Activated CD4-positive, alpha-beta T cell treated with anti-CD3 and anti-CD28 coated beads, Interleukin-2, amount 10 ng/mL, durations not matched to agents 7 days and 5 days (primary cell): ENCODE measurements at places on chromosomes 1 and 21. TPM values are rescaled to one million over a fixed set of nuclear protein-coding genes. Genes with fewer than 3 reads are reported as not detected.

The CCDC181 gene
- total RNA-seq, result not detected

DNA sequence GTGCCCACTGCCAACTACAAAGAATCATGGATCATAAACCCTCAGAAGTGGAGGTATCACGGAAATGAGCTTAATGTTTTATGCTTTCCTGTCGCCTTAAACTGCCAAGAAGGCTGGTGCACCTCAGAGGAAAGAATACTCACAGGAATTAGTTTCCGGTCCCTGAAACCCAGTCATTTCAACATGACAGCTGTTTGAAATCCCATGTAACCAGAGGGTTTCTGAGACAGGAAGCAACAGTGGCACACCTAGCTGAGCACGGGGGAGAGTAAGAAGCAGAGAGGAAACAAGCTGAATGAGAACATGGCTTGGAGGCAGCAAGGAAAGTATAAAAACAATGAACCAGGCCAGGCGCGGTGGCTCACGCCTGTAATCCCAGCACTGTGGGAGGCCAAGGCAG is 3.9 kb downstream of the JAK1 start:
- H3K4me3 ChIP-seq, result peak overlapping the region; percentile 56
- H3K36me3 ChIP-seq, result peaks cover 29% of the 10 kb centered on the region
- DNase-seq, result peak; percentile 64
- peak overlapping the region; percentile 81 for H3K27ac ChIP-seq
- peaks cover 79% of the 10 kb centered on the region for H3K4me1 ChIP-seq

The PLPP3 gene
- not detected for total RNA-seq

The SH3BGR gene
- total RNA-seq, result 0.89 TPM

The PRELP gene
- total RNA-seq, result not detected

The A3GALT2 gene
- not detected for total RNA-seq

The FNDC5 gene
- total RNA-seq, result not detected

DNA sequence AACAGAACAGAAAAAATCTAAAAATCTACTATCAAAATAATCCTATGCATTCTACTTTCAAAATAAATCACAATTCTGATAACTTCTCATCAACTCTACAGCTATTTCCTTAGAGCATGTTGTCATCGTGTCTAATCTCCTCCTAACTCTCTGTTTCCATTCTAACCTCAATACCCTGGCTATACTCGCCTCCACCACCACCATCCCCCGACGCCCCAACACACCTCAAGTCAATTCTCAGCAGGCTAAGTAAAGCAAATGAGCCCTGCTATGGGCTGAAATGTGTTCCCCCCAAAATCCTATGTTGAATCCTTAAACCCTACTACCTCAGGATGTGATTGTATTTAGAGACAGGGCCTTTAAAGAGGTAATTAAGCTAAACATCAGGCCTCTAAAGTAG is 34.6 kb downstream of the NRDC start:
- peaks cover 22% of the 10 kb centered on the region for H3K4me1 ChIP-seq
- no peak overlapping the region for H3K27ac ChIP-seq
- H3K27me3 ChIP-seq, result no peaks in the 10 kb centered on the region
- no peak for DNase-seq
- H3K4me3 ChIP-seq, result no peak overlapping the region
- peaks cover 30% of the 10 kb centered on the region for H3K36me3 ChIP-seq

DNA sequence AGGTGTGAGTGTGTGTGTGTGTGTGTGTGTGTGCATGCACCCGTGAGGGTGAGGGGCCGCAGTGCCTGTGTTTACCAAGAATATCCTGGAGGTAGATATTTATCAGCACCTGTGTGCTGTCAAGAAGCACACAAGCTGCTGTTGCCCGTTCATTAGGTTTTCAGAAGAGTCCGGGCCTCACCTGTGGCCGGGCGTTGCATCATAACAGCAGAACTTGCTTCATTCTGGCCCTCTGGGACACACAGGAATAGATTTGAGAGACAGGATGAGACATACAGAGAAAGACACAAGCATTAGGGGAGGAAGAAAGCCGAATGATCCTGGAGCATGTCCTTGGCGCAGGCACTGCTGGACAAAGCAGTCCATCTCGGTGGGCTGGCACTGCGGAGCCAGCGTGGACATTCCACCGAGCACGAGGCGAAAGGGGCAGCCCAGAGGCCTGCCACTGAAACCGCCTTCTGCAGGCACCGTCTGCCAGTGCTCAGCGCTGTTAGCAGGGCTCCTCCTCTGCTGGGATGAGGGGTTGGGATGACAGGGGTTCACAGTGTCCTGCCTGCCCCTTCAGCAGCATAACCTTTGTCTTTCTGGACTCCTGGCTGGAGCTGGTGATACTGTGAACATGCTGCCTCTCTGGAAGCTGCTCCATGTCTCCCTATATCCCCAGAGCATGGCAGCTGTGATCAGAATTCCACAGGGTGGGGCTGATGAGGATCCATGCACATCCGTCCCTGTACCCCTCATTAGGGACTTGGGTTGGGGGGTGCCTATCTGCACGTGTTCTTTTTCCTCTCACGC is 81.1 kb downstream of the PEX14 start:
- no peak overlapping the region for H3K27ac ChIP-seq
- DNase-seq, result no peak
- H3K27me3 ChIP-seq, result no peaks in the 10 kb centered on the region
- H3K4me3 ChIP-seq, result no peak overlapping the region

DNA sequence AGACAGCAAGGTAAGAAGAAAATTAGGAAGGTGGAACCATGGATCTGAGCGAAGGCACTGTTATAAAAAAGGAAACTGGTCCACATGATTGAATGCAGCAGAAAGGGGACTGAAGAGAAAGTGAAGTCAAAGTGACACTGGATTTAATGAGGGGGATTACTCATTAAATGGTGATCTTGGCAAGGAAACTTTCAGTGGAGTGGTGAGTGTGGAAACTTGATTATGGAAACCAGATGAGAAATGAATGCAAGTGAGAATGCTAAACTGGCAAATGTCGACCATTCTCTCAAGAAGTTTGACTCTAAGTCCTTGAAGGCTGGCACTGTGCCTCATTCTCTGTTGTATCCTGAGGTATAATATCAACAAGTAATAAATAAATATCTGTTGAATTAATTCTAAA is 23.3 kb downstream of the COLGALT2 start:
- no peak overlapping the region for H3K27ac ChIP-seq
- peaks cover 28% of the 10 kb centered on the region for H3K27me3 ChIP-seq
- no peaks in the 10 kb centered on the region for H3K4me1 ChIP-seq

DNA sequence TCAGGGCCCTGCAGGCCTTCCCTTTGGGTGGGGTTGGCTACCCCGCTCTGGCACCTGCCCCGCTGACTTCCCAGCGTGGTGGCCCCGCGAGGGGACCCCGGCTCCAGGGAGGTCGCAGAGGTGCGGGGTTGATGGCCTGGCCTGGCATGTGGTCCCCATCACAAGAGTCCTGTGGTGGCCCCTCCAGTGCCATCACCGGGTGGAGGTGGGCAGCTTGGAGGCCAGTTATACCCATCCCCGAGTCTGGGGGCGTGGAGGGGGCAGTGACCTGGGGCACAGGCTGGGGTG is 26.8 kb downstream of the PRMT2 start:
- DNase-seq, result no peak
- H3K4me1 ChIP-seq, result peaks cover 22% of the 10 kb centered on the region
- H3K27ac ChIP-seq, result no peak overlapping the region
- H3K27me3 ChIP-seq, result no peaks in the 10 kb centered on the region

The AK5 gene
- total RNA-seq, result 5.6 TPM

- H3K4me1 ChIP-seq, result no peaks in the 10 kb centered on the region
- no peak overlapping the region for H3K27ac ChIP-seq
- DNase-seq, result no peak
- no peak overlapping the region for H3K4me3 ChIP-seq
- H3K27me3 ChIP-seq, result no peaks in the 10 kb centered on the region
Measured at GRCh38 chr1:186059311-186059710, 315.7 kb downstream of the TPR start.

The LRRIQ3 gene
- 1.3 TPM for total RNA-seq

DNA sequence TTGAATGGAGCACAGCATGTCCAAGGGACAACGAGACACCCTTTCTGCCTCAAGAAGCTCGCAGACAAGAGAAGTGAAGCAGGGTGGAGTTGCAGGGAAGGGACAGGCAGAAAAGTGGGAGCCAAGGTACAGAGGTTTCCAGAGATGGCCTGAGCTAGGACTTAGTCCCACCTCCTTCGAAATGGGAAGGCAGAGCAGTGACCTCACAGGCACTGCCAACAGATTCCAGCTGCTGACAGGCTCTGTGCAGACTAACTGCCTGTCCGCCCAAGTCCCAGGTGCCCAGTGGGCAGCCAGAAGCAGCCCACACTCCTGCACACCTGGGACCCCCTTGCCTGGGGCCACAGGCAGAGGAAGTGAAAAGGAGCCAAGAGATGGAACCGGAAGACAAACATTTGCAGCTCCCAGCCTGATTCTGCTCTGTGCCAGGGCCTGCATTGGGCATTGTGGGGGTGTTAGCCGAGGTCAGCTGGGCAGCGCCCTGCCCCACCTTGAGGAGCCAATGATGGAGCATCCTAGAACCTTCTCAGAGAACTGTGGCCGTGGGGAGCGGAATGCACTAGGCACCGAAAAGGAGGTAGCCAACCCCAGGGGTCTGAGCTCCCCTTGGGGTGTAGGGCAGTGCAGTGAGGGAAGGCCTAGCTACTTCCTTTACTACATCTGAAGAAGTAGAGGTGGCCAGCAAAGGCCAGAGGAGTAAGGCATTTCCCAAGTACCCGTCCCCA is 27.5 kb upstream of the RSPO1 start:
- no peak for DNase-seq
- H3K27ac ChIP-seq, result no peak overlapping the region
- no peaks in the 10 kb centered on the region for H3K4me1 ChIP-seq

- DNase-seq, result peak; percentile 44
- H3K4me1 ChIP-seq, result peaks cover 74% of the 10 kb centered on the region
- H3K36me3 ChIP-seq, result no peaks in the 10 kb centered on the region
- peaks cover 9% of the 10 kb centered on the region for H3K27me3 ChIP-seq
Measured at GRCh38 chr1:25799935-25800702, at the start of gene SELENON. SELENON (plus strand) TSS chr1:25800193; CDS start chr1:25800231, 38 bp downstream.

GRCh38 chr21:27740084-27740483 is 773.2 kb upstream of the ADAMTS5 start:
- DNase-seq, result no peak
- H3K4me3 ChIP-seq, result no peak overlapping the region
- H3K4me1 ChIP-seq, result no peaks in the 10 kb centered on the region
- no peak overlapping the region for H3K27ac ChIP-seq
- H3K36me3 ChIP-seq, result no peaks in the 10 kb centered on the region

- no peak overlapping the region for H3K27ac ChIP-seq
- no peak overlapping the region for H3K4me3 ChIP-seq
- no peak for DNase-seq
- H3K4me1 ChIP-seq, result peaks cover 12% of the 10 kb centered on the region
- no peaks in the 10 kb centered on the region for H3K36me3 ChIP-seq
- H3K27me3 ChIP-seq, result peaks cover 34% of the 10 kb centered on the region
Measured at GRCh38 chr1:201941420-201942128, 4.8 kb downstream of the LMOD1 start.

GRCh38 chr1:36663772-36664430 is 181.2 kb upstream of the CSF3R start:
- no peaks in the 10 kb centered on the region for H3K4me1 ChIP-seq
- no peaks in the 10 kb centered on the region for H3K36me3 ChIP-seq
- DNase-seq, result no peak
- H3K27ac ChIP-seq, result no peak overlapping the region
- peaks cover 14% of the 10 kb centered on the region for H3K27me3 ChIP-seq

The SIPA1L2 gene
- total RNA-seq, result 0.77 TPM

The PLA2G2F gene
- total RNA-seq, result not detected

The EFNA4 gene
- total RNA-seq, result 8.2 TPM

DNA sequence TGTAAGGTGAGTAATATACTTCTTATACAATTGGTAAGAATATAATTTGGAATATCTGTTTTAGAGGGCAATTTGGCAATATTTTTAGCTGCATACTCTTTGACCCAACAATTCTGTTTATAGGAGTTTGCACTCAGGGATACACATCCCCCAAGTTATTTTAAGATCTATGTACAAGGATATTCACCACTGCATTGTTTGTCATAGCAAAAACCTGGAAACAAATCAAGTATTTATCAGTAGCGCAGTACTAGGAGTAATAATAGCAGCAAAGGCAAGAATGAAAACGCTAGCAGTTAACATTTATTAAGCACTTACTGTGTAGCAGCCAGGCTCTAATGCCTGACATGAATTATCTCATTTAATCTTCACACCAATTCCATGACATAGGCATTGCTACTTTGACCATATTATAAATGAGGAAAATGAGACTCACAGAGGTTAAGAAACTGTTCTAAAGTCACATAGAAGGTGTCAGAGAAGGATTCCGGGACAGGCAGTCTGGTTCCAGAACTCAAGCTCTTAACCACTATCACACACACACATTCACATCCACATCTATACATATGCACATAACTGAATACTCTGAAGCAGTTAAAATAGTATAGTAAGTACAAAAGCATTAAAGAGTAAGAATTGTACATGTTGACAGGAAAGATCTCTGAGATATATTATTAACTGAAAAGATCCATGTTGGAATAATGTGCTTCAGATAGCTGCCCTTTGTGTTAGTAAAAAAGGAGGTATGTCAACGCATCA is 30.6 kb downstream of the PHC2 start:
- H3K36me3 ChIP-seq, result no peaks in the 10 kb centered on the region
- DNase-seq, result no peak
- H3K27ac ChIP-seq, result no peak overlapping the region
- no peak overlapping the region for H3K4me3 ChIP-seq

GRCh38 chr1:64474665-64475439 is 4.9 kb downstream of the CACHD1 start:
- H3K27ac ChIP-seq, result no peak overlapping the region
- no peak overlapping the region for H3K4me3 ChIP-seq
- no peak for DNase-seq
- peaks cover 9% of the 10 kb centered on the region for H3K4me1 ChIP-seq

DNA sequence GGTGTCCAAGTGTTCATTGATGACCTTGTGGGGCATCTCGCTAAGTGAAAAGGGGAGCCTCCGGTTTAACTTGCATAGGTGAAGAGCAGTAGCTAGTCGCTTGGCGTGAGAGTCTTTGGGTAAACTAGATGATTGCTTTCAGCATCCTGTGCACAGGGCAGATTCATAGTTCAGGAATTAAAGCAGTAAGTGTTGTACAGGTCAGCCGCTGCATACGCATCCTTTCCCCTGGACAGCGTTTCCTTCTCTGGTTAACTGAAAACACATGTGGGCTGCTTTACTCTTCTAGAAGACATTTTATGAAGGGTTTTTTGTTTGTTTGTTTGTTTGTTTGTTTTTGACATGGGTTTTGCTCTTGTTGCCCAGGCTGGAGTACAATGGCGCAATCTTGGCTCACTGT is 12.1 kb downstream of the NDUFV3 start:
- H3K27me3 ChIP-seq, result no peaks in the 10 kb centered on the region
- H3K4me3 ChIP-seq, result no peak overlapping the region
- no peaks in the 10 kb centered on the region for H3K4me1 ChIP-seq
- H3K27ac ChIP-seq, result no peak overlapping the region

GRCh38 chr1:156157506-156157905 is 4.1 kb downstream of the SEMA4A start:
- H3K27ac ChIP-seq, result peak overlapping the region; percentile 79
- H3K4me3 ChIP-seq, result peak overlapping the region; percentile 35
- H3K4me1 ChIP-seq, result peaks cover 81% of the 10 kb centered on the region
- H3K27me3 ChIP-seq, result no peaks in the 10 kb centered on the region

DNA sequence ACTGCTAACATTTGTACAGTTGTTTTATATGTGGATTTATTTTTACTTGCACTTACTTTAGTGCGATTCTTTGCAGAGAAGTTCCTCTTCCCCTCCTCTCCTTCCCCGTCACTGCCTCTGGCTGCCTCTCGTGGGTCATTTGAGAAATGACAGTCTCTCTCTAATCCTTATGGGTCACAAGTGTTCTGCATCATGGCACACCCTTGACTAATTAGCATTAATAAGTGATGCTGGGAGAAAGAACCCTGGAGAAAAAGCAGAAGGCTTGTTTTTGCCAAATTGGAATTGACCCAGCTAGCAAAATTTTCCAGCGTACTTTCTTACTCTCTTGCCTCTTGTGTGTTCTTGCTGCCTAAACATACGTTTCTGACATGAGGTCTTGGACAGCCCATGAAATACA is 301.2 kb downstream of the DUSP10 start:
- peaks cover 7% of the 10 kb centered on the region for H3K27me3 ChIP-seq
- H3K4me3 ChIP-seq, result no peak overlapping the region
- H3K36me3 ChIP-seq, result no peaks in the 10 kb centered on the region
- H3K27ac ChIP-seq, result no peak overlapping the region
- DNase-seq, result no peak
